Progenitor cell of endocrine pancreas (in vitro differentiated cells): ENCODE measurements at places on chromosomes 11 and 22.

- no peak overlapping the region for H3K27ac ChIP-seq
- no peak overlapping the region for H3K4me3 ChIP-seq
- no peaks in the 10 kb centered on the region for H3K36me3 ChIP-seq
- no peak for DNase-seq
- peaks cover 4% of the 10 kb centered on the region for H3K4me1 ChIP-seq
These were observed 48.0 kb downstream of the RCN1 start for GRCh38 chr11:32138902-32139301.

GRCh38 chr11:65083134-65083833 lies 556 bp downstream of the CDCA5 start:
- DNase-seq, result no peak
- peak overlapping the region; percentile 95 for H3K4me3 ChIP-seq
- peak overlapping the region; percentile 99 for H3K27ac ChIP-seq
- H3K36me3 ChIP-seq, result peaks cover 7% of the 10 kb centered on the region
- peaks cover 15% of the 10 kb centered on the region for H3K4me1 ChIP-seq
- H3K27me3 ChIP-seq, result no peaks in the 10 kb centered on the region

DNA sequence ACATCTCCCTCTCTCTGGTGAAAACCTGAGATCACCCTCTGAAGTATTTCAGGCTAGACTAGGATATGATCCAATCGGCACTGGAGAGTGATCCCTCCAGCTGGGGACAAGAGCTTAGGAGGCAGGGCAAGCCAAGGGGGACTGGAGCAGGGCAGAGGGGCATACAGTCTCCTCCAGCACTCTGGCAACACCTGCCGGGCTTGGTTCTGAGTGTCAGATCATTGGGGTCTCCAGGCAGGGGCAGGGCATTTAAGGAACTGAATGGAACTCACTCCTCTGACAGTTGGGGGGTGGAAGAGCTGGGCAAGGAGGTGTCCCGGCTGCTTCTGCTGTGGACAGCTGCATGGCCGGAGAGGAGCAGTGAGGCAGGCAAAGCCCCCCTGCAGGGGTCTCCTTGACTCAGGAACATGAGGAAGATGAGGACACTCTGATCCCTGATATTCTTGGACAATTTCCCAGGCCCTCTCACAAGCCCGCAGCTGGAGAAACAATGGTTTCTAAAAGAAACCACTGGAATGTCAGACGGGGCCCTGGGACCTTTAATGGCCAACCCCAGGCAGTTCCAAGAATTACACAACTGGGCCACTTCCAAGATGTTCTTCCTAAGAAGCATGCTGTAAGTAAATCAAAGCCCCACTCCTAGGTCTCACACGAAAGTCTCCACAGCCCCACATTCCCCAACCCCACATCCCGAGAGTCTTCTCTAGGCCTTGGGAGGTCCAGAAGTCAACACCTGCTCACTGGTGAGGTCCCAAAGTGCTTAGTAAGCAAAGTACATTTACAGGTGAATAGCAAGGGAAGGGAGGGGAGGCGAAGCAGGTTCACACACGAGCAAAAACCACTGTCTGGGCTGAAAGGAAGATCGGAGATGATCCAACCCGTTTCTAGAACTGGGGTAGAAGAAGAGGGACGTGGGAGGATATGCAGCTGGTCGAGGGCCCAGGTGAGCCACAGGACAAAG lies 1.2 kb upstream of the CCDC86 start:
- peak overlapping the region; percentile 26 for H3K27ac ChIP-seq
- H3K4me3 ChIP-seq, result peak overlapping the region; percentile 84
- H3K27me3 ChIP-seq, result peaks cover 4% of the 10 kb centered on the region

GRCh38 chr11:82810738-82811137 lies 77.1 kb upstream of the FAM181B start:
- no peak for DNase-seq
- no peaks in the 10 kb centered on the region for H3K36me3 ChIP-seq
- peaks cover 6% of the 10 kb centered on the region for H3K27me3 ChIP-seq
- H3K4me1 ChIP-seq, result peaks cover 26% of the 10 kb centered on the region
- H3K4me3 ChIP-seq, result no peak overlapping the region
- H3K27ac ChIP-seq, result no peak overlapping the region

DNA sequence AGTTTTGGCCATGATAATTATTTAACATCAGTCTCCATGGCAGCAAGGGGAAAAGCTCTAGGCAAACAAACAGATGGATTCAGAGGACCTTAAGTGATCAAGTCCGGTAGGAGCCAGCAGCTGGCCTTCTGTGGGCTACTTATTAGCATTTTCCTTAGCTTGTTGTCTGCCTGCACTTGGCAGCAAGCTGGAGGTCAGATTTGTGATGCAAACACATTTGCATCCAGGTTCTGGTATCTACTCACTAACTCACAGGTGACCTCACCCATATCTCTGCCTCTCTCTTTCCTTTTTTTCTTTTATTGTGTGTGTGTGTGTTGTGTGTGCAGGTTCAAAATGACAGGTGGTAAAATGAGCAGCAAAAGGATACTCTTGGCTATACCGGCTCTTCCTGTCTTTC lies 32.3 kb downstream of the ARHGAP42 start:
- no peak for DNase-seq
- H3K27ac ChIP-seq, result peak overlapping the region; percentile 35
- H3K36me3 ChIP-seq, result no peaks in the 10 kb centered on the region
- H3K27me3 ChIP-seq, result no peaks in the 10 kb centered on the region
- peaks cover 11% of the 10 kb centered on the region for H3K4me1 ChIP-seq

DNA sequence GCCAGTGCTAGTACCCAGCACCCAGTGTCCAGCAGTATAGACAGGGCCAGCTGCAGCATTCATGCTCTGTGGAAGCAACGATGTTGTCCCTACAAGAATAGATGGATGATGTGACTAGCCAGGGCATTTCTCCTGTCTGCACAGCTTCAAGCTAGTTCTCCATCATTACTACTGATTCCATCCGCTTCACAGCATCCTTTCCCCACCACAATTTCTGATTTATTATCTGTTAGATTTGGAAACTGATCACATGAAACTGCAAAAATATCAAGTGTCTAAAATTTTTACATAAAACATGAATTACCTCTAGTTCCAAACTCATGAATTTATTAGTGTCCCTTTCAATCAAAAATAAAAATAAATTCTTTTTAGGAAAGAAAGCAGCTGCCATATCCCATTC lies 138.9 kb upstream of the POU2AF2 start:
- DNase-seq, result no peak
- H3K36me3 ChIP-seq, result no peaks in the 10 kb centered on the region
- no peak overlapping the region for H3K4me3 ChIP-seq
- peaks cover 3% of the 10 kb centered on the region for H3K27me3 ChIP-seq

DNA sequence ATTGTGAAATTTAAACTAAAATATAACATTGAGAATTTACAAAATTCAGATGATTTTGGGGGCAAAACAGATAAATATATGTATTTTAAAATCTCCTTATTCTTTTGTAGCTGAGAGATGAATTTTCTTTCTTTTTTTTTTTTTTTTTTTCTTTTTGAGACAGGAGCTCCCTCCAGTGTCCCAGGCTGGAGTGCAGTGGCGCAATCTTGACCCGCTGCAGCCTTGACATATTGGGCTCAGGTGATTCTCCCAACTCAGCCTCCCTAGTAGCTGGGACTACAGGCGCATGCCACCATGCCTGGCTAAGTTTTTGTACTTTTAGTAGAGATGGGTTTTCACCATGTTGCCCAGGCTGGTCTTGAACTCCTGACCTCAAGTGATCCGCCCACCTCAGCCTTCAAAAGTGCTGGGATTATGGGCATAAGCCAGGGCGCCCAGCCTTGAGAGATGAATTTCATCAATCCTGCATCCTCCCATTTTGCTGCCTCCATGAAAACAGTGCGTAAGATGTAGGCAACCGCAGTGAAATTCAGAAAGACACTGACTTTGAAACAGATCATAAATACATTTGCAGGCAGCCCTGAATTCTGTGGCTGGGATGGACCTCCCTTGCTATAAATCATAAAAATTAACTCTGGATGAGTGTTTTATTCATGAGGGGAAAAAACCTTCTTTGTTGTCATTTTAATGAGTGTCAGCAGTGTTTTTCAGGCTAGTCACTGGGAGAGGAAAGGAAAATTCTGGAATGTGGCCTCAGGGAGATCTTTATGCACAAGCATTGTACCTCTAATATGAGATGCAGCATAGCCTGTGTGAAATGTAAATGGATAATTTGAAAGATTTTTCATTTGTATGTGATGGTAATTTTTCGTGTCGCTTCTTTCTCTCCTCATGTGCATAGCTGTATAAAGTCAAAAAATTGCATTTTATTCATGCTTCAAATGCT lies 14.4 kb downstream of the ELMOD1 start:
- no peaks in the 10 kb centered on the region for H3K36me3 ChIP-seq
- peaks cover 17% of the 10 kb centered on the region for H3K27me3 ChIP-seq
- no peak overlapping the region for H3K4me3 ChIP-seq
- H3K27ac ChIP-seq, result no peak overlapping the region
- no peak for DNase-seq

- peak overlapping the region; percentile 56 for H3K27ac ChIP-seq
- H3K4me1 ChIP-seq, result peaks cover 20% of the 10 kb centered on the region
- H3K36me3 ChIP-seq, result no peaks in the 10 kb centered on the region
These were observed 5.6 kb upstream of the SYT8 start for GRCh38 chr11:1829039-1829820.
